Activated CD4-positive, alpha-beta memory T cell treated with anti-CD3 and anti-CD28 coated beads for 36 hours (primary cell): ENCODE measurements at places on chromosomes 4 and X.

DNA sequence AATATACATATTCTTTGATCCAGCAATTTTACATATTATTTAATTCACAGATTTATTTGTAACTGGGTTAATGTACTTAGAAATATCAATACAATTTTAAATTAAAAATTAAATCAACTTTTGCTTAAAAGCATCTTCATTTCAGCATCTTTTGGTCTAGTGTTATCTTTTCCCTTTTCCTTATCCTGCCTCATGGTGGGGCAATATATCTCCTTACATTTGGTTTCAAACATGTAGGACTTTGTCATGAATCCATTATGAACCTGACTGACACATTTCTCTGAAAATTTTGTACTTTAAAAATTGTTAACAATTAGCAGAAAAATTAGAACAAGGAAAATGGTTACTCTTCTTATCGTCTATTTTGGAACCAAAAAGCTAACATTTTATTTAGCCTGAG lies 42.8 kb upstream of the ANK2 start:
- no peak for DNase-seq

- DNase-seq, result no peak
These were observed 48.3 kb upstream of the CBR4 start for GRCh38 chr4:169058312-169058711.

- DNase-seq, result no peak
These were observed 73.1 kb downstream of the PHEX start for GRCh38 chrX:22105231-22105630.

GRCh38 chr4:11470438-11471045 lies 41.8 kb upstream of the HS3ST1 start:
- DNase-seq, result peak; percentile 21

- no peak for DNase-seq
These were observed 515.1 kb upstream of the ZFP42 start for GRCh38 chr4:187480146-187481145.

GRCh38 chrX:15903186-15903681 lies 48.6 kb upstream of the AP1S2 start:
- DNase-seq, result peak; percentile 9

- DNase-seq, result no peak
These were observed 25.0 kb downstream of the TLR6 start for GRCh38 chr4:38831653-38832052.

- DNase-seq, result no peak
These were observed 180.4 kb upstream of the MID1 start for GRCh38 chrX:10800796-10801195.

DNA sequence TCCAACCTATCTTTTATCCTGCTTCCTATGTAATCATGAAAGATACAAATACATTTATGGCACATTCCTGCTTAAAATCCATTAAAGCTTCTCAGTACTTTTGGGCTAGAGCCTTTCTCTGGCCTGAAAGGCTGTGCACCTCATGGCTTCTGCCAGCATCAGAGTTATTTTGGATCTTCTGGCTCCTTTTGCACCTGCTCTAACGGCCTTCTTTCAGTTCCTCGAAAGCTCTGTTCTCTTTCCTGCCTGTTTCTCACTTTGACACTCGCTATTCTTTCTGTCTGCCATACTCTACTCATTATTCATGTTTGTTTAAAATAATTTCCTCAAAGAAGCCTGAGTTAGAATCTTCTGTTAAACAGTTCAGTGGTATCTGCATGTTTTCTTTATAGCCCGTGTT lies 86.0 kb downstream of the LRP2BP start:
- no peak for DNase-seq

DNA sequence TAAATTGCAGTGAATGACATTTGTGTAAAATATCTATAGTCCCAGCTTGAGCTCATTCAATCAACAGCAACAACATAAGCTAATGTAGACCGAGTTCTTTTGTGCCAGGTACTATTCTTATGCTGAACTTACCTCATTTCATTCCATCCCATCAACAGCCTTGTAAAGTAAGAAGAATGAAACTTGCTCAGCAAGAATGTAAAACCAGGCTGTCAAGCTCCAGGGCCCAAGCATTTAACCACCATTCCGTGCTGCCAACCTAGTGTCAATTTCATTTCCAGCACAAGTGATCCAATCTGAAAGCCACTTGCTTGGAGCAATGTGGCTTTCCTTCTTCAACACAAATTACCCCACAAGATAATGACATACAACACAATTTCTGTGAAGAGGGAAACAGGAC lies 36.6 kb downstream of the RASSF6 start:
- DNase-seq, result no peak

GRCh38 chrX:120677004-120677652 lies 47.3 kb upstream of the C1GALT1C1 start:
- DNase-seq, result no peak

GRCh38 chrX:21993265-21993664 lies 38.9 kb upstream of the PHEX start:
- DNase-seq, result no peak

DNA sequence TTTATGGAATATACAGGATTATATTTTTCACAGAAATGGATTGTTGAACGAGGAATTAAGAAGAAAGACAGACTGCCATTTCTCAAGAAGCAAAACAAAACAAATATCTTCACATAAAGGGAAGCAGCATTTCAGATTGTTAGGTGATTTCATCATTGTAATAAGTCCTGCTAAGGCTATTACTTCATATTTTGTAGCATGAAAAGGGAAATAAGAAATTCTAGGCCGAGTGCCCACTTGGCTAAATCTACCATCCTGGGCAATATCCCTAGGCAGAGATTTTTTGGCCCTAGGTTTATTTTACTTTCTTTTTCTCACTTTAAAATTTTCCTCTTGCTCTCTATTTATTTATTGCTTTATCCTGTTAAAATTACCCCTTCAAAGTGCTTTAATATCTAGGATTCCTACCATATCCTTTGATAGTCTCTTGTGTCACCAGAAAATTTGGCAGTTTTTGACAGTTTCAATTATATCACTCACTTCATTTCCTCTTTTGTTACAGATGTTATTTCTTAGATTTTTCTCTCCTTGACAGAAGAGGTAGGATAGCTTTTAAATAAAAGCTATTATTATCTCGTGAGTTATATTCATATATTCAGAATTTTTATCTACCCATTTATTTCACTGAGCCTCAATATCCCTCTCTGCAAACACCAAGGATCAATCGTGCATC lies 142.3 kb downstream of the PDGFC start:
- no peak for DNase-seq

GRCh38 chrX:117711782-117712181 lies 404.8 kb downstream of the KLHL13 start:
- DNase-seq, result no peak

DNA sequence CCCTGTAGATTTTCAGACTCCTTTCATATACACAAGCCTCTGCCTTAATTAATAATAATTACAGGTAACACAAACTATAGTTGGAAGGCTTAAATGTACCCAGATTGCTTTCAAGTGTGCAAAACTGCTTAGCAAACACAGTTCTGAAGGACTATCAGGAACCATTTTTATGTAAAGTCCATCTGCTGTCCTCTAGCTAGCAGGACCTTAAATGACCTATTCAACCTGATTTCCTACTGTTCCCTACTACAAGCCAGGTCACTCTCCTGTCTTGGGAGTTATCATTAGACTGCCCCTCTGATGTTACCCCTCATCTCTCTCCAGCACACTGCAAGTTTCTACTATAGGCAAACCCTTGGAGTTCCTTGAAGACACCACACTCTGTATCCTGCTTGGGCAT lies 157.3 kb downstream of the GBA3 start:
- no peak for DNase-seq

- peak; percentile 73 for DNase-seq
These were observed 26.8 kb downstream of the PRPS1 start for GRCh38 chrX:107654872-107655761.

GRCh38 chrX:11100281-11101035 lies 10.7 kb upstream of the HCCS start:
- DNase-seq, result no peak

- DNase-seq, result no peak
These were observed 1.9 kb downstream of the TLR7 start for GRCh38 chrX:12868747-12869146.

GRCh38 chrX:42050345-42050744 lies 127.0 kb upstream of the CASK start:
- no peak for DNase-seq

- DNase-seq, result no peak
These were observed 618.1 kb upstream of the GRIA3 start for GRCh38 chrX:122565952-122566351.

DNA sequence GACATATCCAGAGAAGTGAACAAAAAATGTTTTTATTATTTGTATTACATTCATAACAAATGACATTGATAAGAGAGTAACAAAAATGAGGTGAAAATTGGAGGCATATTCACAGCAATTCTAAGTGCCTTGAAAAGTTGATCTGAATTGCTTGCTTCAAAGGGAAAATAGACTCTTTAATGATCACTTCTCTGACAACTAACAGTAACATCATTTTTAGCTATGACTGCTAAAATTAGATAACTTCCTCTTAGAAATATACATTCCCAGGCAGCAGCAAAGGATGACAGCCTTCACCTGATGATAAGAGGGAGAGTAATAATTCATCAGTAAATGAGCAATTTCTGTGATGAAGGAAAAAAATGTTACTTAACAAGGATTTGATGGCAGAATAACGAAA lies 472.5 kb downstream of the PCDH10 start:
- no peak for DNase-seq

DNA sequence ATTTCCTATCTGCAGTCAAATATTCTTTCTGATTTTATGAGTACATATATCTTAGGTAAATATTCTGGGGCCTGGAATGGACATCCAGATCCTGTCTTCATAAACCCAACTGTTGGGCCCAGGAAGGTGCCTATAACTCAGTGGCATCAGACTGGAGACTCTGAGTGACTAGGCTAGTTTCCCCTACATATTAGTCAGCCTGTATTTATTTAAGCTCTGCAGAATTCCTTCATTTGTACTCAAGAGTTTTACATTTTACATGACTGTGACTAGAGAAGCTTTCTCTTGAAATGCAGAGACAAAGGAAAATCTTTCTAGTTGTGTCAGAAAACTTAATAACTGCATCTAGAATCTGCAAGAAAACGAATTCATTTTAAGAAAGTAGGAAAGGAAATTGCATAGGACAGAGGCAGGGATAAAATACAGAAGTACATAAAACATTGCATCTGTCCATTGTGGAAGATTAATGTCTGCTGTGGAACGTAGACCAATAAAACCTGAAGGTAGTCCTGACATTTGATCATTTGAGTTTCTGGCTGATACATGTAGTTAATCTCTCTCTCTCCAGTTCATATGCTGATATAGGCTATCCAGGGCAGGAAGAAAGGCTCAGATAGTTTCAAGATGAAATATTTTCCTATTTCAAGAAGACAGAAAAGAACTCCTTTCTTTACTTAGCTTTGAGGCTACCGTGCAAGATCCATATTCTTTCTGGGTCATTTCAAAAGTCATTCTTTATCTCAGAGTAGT lies 78.2 kb downstream of the OPHN1 start:
- no peak for DNase-seq

GRCh38 chrX:118795528-118796280 lies 27.9 kb upstream of the ZCCHC12 start:
- no peak for DNase-seq

GRCh38 chrX:71565474-71566041 lies 12.7 kb upstream of the GCNA start:
- DNase-seq, result no peak

GRCh38 chr4:149923736-149924135 lies 108.1 kb upstream of the IQCM start:
- no peak for DNase-seq

DNA sequence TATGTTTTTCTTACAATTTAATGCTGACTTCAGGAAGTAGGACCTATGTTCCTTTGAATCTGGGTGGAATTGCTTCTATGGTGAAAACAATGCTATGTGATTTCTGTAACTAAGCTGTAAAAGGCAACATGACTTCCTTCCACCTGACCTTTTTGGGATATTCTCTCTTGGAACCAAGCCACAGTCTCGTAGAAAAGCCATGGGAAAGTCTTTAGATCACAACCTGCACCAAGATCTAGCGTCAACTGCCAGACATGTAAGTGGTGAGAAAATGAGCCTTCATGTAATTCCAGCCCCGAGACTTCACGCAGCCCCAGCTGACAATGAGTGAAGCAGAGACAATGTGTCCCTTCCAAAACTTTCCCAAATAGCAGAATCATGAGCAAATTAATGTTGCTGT lies 297.0 kb upstream of the DCAF8L1 start:
- DNase-seq, result no peak

- DNase-seq, result no peak
These were observed 4.1 kb downstream of the AFF1 start for GRCh38 chr4:86938771-86939520.

GRCh38 chr4:36317721-36318120 lies 36.3 kb downstream of the DTHD1 start:
- no peak for DNase-seq
